ENCODE measurements at places on chromosomes 3 and 15.

DNA sequence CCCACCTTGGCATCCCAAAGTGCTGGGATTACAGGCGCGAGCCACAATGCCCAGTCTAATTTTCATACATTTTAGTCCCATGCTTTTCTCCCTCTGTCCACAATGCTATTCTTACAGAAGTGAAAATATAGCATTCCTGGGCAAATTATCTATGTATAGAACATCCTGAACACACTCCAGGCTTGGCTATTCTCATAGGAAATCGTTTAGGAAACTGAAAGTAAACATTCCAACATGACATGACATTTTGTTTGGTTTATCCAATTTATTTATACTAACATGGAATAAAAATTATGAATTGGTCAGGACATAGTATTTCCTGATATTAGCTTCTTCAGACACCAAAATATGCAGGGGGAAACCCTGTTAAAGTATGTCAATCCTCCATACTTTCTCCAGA, 52.6 kb downstream of the SYNM start:
- no peak for DNase-seq

GRCh38 chr3:140453750-140454149, 224.1 kb upstream of the TRIM42 start:
- no peak for DNase-seq

DNA sequence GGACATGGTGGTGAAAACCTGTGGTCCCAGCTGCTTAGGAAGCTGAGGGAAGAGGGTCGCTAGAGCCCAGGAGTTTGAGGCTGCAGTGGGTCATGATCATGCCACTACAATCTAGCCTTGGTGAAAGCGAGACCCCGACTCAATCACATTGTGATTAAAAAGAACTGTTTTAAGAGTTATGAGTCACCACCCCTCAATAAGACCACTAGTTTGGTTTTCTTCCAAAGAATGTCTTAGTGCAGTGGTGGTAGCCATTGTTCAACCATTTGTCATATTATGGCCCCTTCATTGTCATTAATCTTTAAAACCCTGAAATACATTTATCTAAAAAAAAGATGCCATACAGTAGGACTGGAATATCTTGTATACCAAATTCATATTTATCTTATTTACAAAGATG, 48.8 kb downstream of the BLM start:
- no peak for DNase-seq

- DNase-seq: no peak
These were observed 410.2 kb downstream of the GAP43 start for GRCh38 chr3:116033516-116033915.

DNA sequence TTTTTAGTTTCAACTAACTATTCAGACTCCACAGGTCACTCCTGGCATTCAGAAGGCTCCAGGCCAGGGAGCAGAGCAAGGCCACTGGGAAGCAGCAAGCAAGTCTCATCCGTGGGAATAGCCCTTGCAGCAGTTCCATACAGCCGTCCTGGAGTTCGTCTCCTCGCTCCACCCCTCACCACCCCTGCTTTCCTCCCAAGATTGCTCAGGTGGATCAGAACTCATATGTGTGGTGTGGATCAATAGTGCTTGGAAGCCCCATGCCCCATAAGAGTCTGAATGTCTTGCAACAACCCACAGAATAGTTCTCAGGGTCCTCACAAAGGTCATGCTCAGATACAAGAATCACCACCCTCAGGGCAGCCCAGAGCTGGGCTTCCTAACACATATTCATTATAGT, 44.5 kb downstream of the SUSD5 start:
- no peak for DNase-seq

DNA sequence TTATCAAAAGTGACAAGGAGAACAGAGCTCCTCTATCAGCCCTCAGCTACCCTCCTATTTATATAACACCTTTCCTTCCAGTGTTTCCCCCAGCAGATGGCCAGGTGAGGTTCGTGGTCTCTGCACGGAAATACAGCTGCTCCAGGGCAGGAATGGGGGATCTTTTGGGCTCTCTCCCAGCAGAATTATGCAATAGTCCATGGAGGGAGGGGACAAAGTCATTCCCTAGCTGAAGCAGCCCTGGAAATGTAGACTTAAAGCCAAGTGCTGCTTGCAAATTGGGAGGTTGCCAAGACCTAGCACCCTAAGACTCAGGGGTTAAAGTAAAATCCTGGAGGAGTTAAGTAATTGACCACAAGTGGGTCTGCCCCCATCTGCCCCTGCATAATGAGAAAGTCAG, 256.3 kb downstream of the LRTM1 start:
- no peak for DNase-seq

DNA sequence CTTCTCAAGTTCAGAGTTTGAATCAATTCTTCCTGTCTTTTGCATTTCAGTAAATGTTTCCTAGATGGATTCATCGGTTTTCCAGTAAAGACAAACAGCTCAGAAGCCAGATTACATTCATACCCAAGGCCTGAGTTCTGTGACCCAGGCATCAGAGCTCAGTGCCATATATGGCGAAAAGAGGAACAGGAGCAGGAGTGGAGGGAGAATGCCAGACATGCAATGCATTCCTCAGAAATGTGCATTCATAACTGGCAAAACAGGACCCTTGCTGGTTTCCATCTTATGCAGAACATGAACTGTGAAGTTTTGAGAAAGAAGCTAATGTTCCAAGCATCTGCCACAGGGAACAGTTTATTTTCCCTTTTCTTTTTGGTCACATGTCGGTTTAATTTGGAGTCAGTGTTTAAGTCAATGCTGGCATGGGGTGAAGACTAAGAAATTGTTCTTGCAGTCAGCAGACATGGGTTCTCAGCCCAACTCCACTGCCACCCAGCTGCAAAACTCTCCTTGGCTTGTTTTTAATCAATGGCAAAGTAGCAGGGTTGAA, 116.5 kb downstream of the LPP start:
- no peak for DNase-seq

DNA sequence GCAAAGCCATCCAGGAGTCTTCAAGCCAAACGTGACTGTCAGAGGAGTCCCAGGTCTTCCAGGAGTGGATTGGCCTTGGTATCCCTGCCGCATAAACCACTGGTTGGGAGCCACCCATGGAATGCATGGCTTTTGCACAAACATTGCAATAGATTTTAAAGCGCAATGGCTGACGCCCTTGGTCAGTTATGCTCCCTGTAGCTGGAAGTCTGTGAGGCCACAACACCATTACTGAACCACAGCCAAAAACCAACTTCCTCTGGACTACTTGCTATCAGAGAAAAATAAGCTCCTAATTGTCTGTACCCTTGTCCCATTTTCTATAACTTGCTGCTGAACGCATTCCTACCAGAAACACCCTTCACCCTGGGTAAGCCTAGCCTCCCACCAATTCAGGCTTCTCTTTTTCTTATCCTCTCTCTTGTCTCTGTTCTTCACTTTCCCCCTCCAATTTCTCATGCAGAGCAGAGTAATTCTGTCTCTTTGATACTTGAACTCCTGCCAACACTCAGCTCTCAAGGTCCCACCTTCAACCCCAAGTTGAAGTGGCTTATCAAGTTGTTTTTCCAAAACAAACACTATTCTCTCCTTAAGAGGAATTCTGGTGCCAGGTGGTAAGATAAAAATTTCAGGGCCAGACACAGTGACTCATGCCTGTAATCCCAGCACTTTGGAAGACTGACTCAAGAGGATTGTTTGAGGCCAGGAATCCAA, 176.4 kb upstream of the UBE2E1 start:
- DNase-seq: no peak

DNA sequence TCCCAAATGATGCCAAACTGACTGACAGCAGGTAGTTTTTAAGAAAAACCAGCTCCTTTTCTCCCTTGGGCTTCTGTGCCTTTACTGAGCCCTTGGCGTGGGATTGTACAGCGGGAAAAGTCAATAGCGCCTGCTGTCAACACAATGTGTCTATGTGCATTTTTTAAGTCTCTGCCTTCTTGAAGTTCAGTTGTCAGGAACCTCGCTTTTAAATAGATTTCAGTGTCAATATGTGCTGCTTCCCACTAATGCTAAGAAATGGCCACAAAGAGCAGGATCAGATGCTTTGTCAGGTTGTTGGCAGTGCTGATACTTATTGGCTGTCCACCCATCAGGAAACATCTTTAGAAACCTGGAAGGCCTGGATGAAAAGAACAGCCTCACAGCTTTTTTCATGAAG, 424.4 kb downstream of the C3orf38 start:
- no peak for DNase-seq

- DNase-seq: no peak
These were observed 60.8 kb downstream of the VGLL3 start for GRCh38 chr3:86930181-86930580.

GRCh38 chr3:132236701-132237651, 80.2 kb upstream of the ACP3 start:
- no peak for DNase-seq

DNA sequence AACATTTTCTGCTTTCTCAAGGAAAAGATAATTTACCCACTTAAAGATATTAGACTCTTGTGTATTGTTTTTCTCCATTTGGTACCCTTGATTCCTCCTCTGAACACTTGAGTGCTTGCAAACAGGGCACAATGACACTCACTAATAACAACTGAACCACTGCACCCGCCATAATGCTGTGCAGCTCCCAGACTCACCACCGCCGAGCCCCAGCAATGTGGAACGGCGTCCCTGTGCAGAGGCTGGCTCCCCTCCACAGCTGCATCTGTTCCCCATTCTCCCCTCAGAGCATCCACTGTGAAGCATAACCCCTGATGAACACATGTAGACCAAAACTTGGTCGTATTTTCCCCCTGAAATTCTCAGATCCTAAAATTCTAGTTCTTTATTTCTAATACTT, 276.2 kb upstream of the PLSCR5 start:
- no peak for DNase-seq

- no peak for DNase-seq
These were observed 3.2 kb upstream of the TBC1D23 start for GRCh38 chr3:100257586-100257985.

DNA sequence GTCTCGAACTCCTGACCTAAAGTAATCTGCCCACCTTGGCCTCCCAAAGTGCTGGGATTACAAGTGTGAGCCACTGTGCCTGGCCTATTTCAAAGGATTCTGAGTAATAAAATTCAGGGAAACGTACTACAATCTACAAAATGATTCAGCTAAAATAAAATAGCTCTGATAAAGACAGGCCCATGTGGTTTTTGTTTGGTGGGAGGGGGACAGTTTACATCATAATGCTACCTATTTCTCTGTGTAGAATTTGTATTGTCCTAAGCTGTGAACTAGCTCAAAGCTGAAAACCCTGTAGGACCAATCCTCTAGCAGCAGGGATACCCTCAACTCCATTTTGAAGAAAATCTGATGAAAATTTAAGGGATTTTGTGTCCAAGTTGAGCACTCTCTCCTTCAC, 25.8 kb downstream of the CDV3 start:
- no peak for DNase-seq

GRCh38 chr3:116057400-116058006, 387.8 kb downstream of the LSAMP start:
- DNase-seq: no peak

- no peak for DNase-seq
These were observed 6.8 kb downstream of the FYCO1 start for GRCh38 chr3:45988804-45989203.

- DNase-seq: no peak
These were observed 783 bp downstream of the RNF168 start for GRCh38 chr3:196502775-196503195.

GRCh38 chr3:197466586-197467399, 89.0 kb downstream of the BDH1 start:
- no peak for DNase-seq

GRCh38 chr3:42119561-42120355, 28.6 kb downstream of the TRAK1 start:
- no peak for DNase-seq

DNA sequence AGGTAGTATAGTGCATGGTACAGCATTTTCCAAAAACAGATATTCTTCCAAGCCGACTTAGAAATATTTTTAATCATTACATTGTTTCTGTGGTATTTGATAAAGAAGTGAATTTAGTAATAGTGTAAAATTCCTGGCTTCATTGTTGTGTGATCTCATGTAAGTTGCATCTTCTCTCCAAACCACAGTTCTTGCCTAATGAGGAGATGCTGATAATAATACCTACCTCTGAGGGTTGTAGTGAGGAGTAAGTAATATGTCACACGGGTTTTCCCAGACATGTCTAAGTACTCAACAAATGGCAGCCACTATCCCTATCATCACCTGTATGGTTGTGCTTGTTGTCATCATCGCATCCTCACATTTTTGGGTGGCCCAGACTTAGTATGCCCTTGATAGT, 167.3 kb downstream of the SLCO3A1 start:
- no peak for DNase-seq

- no peak for DNase-seq
These were observed 44.7 kb upstream of the NR2C2 start for GRCh38 chr3:14902719-14903118.

DNA sequence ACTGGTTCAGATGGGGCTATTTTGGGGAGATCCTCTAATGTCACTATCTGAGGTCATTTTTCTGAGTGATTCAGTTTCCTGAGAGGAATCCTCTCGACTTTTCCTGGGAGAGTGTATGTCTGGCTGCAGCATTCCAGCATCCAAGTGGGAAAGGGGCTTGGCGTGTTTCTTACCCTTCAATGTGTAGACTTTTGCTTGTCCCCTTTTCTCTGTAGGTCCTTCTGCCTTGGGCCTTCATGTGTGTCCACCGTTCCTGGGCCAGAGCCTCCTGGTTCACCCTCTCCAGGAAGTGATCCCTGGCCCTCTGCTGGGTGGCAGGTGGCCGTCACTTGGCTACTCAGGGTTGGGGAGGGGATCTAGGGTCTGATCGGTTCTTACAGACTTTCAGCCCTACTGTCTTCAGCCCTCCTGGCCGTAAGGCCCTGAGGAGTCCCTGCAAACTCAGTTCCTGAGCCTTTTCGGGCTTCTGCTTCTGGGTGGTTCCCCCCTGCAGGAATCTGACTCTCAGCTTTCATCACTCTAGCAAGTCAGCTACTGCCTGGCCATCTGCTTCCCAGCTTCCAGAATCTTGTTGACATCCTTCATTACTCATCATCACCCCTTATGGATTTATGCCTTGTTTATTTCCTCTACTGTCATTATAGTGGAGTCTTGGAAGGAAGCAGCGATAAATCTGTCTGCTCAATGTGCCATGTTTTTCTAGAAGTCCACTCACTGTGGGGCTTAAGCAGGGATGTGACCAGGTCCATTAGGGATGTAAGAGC, 36.5 kb downstream of the GOLGA6L10 start:
- DNase-seq: no peak

- no peak for DNase-seq
These were observed 137.7 kb downstream of the BBX start for GRCh38 chr3:107660306-107660976.

- no peak for DNase-seq
These were observed 577.3 kb upstream of the ZNF717 start for GRCh38 chr3:76362643-76363042.

- no peak for DNase-seq
These were observed 72.1 kb downstream of the TIGIT start for GRCh38 chr3:114365909-114366308.

DNA sequence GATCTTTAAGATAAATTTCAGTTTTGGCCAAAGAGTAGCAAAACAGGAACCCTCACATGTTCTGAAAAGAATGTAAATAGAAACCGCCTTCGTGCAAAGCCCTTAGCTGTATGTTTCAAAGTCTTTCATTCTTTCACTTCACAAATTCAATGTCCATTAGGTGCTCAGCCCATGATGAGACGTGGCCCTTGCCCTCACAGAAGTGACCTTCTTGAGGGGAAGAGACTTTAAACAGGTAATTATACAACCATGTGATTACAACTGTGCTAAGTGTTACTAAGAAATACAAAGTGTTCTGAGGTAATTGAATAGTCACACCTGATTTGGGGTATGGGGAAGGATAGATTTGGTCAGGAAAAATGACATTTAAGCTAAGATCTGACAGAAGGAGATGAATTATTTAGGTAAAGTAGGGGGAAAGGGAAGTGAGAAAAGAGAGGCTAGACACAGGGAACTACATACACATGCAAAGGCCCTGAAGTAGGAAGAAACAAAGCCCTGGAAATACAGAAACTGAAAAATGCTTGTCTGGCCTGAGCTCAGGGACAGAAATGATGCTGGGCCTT, 19.6 kb downstream of the HSPBAP1 start:
- no peak for DNase-seq
